CD8-positive, alpha-beta T cell (primary cell): ENCODE measurements at places on chromosomes 5 and 9.

GRCh38 chr5:171632616-171633015 lies 153.0 kb upstream of the SMIM23 start:
- DNase-seq, result no peak

GRCh38 chr5:95878417-95879323 lies 56.1 kb upstream of the GLRX start:
- no peak for DNase-seq

DNA sequence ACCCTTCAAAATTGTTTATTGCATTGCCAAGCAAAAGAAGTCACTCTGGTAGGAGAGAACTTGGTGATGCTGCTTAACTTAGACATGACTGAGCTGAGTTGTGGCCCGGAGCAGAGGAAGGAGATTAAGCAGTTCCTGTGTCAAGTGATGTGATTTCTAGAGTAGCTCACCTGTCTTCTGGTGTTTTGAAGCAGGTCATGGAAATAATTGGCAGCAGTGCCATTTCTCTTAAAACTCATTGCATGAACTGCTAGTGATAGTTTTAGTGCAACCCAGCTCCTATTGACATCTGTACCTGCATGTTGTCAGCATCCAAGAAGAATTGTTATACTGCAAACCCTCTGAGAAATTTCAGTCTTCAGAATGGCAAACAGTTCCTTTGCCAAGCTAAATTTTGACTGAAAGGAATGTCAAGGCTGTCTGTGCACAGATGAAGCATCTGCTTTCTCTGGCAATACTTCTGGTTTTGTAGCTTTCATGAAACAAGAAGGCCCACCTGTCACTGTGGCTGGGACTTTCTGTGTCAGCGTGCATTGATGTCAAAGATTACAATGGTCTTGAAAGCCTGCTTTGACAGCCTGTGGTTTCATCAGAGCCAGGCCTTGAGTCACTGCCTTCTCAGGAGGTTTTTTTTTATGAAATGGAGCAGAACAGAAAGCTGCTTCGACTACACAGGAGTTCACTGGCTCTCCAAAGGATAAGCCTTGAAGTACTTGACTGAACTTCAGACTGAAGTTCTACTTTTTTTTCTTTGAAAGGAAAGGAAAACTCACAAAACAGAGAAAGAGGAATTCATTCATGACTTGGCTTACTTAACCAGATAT lies 90.6 kb downstream of the RALGPS1 start:
- DNase-seq, result peak; percentile 85

- DNase-seq, result no peak
These were observed 75.5 kb downstream of the UNC13B start for GRCh38 chr9:35237311-35237710.

- DNase-seq, result no peak
These were observed 17.5 kb downstream of the LMX1B start for GRCh38 chr9:126631254-126631653.

- no peak for DNase-seq
These were observed 113.6 kb upstream of the CD180 start for GRCh38 chr5:67310169-67310568.

DNA sequence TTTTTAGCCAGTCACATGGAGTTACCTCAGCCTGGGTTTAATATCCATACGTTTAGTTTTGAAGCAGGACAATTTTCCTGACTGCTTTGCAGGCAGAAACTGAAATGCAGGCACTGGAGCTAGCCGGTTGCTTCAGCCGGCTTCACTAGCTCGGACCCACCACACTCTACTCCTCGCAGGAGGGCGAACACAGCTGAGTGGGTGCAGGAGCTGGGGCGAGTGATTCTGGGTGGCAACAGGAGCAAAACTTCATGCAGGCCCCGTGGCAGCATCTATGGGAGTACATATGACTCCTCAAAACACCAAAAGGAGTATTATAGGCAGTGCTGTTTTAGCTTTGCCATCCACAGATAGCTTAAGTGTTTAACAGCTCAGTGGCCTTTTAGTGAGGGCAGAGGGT lies 1211.8 kb upstream of the NUDT12 start:
- DNase-seq, result no peak

GRCh38 chr5:10017786-10018185 lies 231.9 kb downstream of the ATPSCKMT start:
- no peak for DNase-seq

DNA sequence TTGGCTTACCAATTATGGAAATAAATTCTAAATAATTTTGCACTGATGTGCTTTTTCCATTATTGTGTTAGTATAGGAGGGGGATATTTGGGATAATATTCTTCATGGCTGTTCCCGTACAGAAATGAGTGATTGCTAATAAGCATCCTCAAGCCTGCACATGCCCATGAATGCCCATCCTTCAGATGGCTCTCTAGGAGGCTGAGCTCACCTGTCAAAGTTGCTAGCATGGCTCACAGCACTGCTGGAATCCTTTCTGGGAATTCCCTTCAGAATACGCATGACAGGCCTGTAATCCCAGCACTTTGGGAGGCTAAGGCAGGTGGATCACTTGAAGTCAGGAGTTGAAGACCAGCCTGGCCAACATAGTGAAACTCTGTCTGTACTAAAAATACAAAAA lies 124.1 kb downstream of the NXNL2 start:
- DNase-seq, result no peak

GRCh38 chr5:88544136-88544645 lies 275.5 kb upstream of the TMEM161B start:
- no peak for DNase-seq

DNA sequence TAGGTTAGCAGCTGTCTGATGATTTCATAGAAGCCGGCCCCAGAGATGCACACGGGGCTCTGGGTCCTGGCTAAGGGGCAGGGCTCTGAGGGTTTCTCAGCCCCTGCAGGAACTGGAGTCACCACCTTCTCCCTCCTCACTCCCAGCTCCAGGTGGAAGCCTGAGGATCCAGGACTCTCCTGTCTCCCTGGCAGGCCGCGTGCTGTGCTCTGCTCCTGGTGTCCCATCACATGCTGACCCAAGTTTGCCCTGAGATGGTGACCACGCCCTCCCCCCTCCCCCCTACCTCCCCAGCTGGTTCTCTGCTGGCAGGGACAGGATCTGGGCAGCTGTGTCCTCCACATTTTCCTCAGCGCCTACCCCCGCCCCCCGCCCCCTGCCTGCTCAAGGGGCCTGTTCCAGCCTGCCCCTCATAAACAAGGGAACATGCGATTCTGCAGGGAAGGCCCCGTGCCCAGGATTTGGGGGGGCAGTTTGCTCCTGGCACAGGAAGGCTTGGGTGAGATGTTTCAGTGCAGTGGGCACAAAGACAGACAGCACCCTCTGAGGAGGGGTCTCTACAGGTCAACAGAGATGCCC lies 87.4 kb downstream of the PSD2 start:
- no peak for DNase-seq

GRCh38 chr9:105142406-105143135 lies 101.9 kb upstream of the SLC44A1 start:
- no peak for DNase-seq

DNA sequence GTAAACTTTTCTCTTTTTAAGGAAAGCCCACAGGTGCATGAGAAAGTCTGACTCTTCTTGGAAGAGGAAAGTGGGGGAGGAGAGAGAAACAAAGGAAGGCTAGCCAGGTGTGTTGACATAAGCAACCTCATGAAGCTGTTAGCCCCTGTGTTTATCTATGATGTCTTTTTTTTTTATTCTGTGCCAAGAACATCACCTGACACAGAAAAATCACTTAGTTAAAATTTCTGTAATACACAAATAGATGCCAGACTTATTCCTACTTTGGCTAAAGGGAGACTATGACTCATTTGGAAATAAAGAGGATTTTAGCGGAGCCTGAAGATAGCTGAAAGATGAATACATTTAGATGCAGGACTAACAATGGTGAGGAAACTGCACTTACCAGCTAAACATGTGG lies 58.3 kb downstream of the BAAT start:
- DNase-seq, result no peak

DNA sequence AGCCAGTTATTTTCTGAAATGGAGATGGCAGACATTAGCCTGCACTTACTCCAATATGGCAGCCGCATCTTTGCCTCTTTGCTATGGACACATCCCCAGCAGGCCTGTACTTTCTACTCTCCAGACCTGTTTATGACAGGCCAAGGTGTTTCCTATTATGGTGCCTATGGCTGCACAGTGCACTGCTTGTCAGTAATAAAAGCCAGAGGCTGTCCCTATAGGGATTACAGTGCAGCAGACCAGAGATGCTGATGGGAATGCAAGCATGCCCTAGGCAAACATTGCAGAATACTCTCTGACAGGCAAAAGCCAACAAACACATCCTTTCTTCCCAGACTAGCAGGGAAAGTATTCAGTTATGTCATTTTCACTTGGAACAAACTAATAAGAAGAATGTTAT lies 442.9 kb downstream of the RAB3C start:
- no peak for DNase-seq

- no peak for DNase-seq
These were observed 1.7 kb downstream of the STC2 start for GRCh38 chr5:173326501-173326960.
